Stimulated activated CD4-positive, alpha-beta T cell treated with anti-CD3 and anti-CD28 coated beads, Interleukin-1b, Interleukin-23, amount 100 ng/mL, for 1 hour (primary cell): ENCODE measurements at places on chromosomes 6 and 20.

DNA sequence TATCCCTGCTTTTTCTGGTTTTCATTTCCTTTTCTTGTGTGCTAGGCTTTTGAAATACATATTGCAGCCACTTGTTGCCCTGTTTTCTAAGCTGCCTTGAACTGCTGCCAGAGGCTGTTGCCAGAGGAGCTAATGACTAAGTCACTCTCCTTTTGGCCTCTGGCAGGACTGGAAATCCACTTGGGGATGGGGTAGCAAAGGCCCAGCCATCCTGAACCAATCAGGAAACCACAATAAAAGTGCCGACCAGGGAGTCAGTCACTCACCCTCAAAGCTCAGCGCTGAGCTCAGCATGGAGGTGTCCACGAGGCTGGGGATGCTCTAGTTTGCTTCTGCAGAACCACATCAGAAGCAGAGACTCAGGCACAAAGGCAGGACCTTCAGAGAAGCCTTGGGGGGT, 813.0 kb downstream of the DHX35 start:
- DNase-seq: no peak

- no peak for DNase-seq
These were observed 79.1 kb downstream of the SLC22A23 start for GRCh38 chr6:3377536-3378397.

GRCh38 chr6:3849681-3850450, 693 bp downstream of the FAM50B start:
- DNase-seq: no peak

DNA sequence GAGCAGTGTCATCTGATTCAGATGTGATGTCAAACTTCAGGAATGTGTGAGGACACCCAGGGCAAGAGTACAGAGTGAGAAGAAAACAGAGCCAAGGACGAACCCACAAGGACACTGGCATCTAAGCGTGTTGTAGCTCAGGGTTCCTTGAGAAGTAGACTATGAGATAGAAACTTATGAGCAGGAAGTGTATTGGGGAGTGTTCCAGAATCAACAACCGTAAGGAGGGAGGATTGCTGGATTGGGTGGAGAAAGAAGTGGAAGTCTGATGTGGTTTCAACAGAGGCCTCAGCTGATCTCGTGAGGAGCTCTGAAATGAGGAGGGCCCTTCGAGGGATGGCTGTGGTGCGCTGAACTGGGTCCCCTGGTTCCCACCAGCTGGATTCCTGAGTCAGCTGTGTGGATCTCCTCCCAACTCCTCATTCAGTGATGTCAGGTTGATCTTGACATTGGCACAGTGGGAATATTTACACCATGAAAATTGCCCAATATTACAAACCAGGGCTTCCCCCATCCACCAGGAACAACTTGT, 25.7 kb upstream of the IGF2R start:
- DNase-seq: no peak

GRCh38 chr6:80134065-80134464, 27.6 kb downstream of the BCKDHB start:
- no peak for DNase-seq

DNA sequence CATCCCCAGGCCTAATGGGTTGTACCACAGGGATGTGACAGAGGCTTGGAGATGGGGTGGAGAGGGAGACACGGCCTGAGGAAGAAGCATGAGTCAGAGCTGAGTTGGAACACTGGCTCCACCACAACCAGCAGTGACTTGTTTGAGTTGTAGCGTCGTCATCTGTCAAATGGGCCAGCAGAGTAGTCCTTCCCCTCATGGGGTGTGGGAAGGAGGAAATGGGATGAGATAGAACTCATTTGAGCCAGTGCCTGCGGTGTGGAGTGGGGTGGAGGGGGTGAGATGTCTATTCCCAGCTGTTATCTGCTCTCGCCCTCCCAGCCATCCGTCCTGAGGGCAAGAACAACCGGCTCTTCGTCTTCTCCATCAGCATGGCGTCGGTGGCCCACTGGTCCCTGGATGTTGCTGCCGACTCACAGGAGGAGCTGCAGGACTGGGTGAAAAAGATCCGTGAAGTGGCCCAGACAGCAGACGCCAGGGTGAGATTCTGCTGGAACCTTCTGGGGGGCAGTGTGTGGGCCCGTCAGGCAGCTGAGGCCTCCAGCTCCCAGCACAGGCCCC, 32.5 kb downstream of the PLCG1 start:
- no peak for DNase-seq
